ENCODE measurements at places on chromosomes 5 and 9.

DNA sequence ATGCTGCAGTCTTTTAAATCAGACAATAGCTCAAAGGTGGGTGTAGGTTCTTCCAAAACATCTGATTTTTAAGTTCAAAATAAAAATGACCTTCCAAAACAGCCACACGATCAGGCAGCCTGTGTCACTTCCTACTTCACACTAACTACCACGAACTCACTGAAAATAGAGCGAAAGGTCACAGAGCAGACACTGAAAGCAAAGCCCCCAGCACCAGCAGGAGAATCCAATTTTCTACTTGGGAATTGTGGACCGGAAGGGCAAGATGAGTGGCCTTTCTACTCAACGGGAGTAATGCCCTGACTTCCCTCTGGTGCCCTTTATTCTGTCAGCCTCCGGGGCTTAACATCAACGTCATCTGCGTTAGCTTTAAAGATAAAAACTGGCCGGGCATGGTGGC lies 107.8 kb upstream of the FAM120A start:
- no peak for DNase-seq

DNA sequence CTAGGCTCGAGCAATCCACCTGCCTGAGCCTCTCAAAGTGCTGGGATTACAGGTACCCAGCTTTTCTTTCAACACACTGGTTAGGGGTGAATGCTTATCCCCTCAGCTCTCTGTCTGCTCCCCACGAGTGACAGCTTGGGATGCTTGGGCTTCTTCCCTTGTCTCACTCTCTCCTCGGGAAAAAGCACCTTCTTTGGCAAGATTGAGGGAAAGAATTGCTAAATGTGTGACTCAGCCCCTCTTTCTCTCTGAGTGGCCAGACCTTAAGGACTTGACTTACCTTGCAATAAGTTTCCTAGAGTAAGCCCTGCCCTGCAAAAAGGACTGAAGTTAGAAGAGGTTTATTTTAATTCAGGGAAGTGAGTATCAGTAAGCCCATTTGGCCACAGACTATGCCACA lies 68.1 kb upstream of the ERBIN start:
- DNase-seq = peak; percentile 21

- DNase-seq = no peak
These were observed 154.8 kb downstream of the SGCD start for GRCh38 chr5:156481741-156482140.

GRCh38 chr9:115625251-115625650 lies 507.3 kb upstream of the TNC start:
- no peak for DNase-seq

DNA sequence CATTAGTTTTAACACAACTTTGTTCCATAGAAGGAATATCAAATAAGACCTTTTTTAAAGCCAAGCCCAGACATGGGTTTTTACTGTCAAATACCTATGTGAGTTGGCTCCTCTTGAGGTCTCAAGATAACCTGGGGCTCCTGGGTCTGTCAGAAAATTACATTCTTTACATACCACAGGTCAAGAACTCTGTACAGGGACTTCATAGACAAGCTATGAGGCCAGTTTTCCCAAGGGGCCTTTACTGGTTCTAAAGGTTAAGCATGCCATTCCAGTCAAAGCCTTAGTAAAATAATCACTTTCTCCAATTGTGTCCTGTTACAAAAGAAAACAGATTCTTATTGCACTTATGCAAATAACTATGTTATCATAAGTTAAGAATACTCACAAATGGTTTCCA lies 15.5 kb upstream of the SMC2 start:
- no peak for DNase-seq

- no peak for DNase-seq
These were observed 11.3 kb upstream of the SLC2A6 start for GRCh38 chr9:133490201-133490681.

GRCh38 chr5:163387589-163388343 lies 49.6 kb upstream of the CCNG1 start:
- no peak for DNase-seq

DNA sequence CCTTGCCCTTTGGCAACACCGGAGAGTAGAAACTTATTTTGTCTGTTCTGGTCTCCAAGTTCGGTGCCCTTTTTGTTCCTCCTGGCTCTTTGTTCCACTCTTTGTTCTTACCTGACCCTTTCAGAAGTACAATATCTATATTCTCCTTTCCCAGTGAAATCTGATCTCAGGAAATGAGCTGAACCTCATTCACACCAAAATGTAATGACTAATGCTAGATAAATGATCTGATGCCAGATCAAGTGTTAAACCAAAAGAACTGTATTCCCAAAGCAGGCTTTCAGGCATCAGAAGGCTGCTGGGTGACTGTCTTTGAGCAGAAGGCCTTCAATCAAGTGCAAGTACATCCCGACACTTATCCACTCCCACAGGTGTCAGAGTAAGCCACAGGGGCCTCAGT lies 156.4 kb downstream of the SPOCK1 start:
- DNase-seq = peak; percentile 10

GRCh38 chr5:8857051-8857450 lies 688.8 kb downstream of the SEMA5A start:
- DNase-seq = no peak

DNA sequence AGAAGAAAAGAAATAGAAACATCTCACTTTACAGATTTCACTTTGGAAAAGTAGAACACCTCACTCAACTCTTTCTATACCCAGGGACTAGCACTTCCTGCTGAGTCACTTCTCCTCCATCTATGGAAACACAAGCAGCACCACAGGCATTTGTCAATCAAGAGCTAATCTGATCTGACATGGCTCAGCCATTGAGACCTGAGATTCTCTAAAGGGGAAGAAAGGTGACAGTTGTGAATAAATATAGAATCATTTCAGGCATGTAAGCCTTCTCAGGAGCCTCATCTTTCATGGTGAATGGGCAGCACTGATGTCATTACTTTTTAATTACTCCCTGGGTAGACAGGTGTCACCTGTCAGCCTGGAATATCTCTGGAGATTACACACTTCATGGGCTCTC lies 559.8 kb downstream of the HINT1 start:
- no peak for DNase-seq

All from choroid plexus epithelial cell (primary cell).